Activated T-cell treated with anti-CD3 and anti-CD28 coated beads for 24 hours (primary cell): ENCODE measurements at places on chromosomes 12 and 14.

DNA sequence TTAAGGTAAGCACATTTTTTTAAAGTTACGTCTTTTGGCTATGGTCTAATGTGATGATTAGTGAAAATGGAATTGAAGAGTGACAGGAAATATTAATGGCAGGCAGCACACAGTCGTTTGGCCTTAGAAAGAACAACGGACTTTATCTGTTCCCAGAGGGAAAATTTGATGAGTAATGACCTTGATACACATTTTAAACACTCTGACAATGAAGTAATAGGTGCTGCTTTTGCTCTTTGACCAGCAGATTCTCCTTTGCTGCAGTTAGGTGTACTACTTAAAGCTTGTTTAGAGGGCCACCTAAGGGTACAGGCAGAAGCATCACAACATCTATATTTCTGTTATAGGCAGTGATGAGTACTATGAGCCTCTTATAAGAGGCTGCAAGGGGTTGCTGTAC is 27.1 kb upstream of the RNU6-8 start:
- DNase-seq = no peak

DNA sequence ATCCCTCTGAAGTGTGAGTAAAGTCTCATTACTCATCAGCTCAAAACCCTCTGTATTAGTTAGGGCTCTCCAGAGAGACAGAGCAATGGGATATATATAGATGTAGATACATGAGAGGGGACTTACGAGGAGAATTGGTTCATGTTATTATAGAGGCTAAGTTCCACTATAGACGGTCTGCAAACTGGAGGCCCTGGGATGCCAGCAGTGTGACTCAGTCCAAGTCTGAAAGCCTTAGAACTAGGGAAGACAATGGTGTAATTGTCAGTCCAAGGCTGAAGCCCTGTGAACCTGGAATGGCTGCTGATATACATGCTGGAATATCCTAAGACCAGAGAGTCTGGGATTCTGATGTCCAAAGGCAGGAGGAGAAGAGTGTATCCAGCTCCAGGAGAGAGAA is 57.3 kb upstream of the CEP83 start:
- DNase-seq = no peak

GRCh38 chr14:97196336-97196735 is 399.2 kb downstream of the VRK1 start:
- DNase-seq = no peak

GRCh38 chr12:1332327-1332726 is 262.1 kb downstream of the FBXL14 start:
- no peak for DNase-seq
